Thymus (tissue), 14 donors: ENCODE measurements at places on chromosomes 16 and 17.

- DNase-seq = no peak
Measured at GRCh38 chr17:3896108-3896967, 3.5 kb upstream of the CAMKK1 start.

- no peak for DNase-seq
Measured at GRCh38 chr16:66081775-66082366, 284.6 kb upstream of the CDH5 start.

GRCh38 chr16:12425134-12425941, 378.3 kb downstream of the CPPED1 start:
- no peak for DNase-seq

GRCh38 chr16:8957063-8957397, 6.7 kb downstream of the USP7 start:
- no peak for DNase-seq

GRCh38 chr16:16083421-16084156, 134.2 kb downstream of the ABCC1 start:
- DNase-seq = no peak

DNA sequence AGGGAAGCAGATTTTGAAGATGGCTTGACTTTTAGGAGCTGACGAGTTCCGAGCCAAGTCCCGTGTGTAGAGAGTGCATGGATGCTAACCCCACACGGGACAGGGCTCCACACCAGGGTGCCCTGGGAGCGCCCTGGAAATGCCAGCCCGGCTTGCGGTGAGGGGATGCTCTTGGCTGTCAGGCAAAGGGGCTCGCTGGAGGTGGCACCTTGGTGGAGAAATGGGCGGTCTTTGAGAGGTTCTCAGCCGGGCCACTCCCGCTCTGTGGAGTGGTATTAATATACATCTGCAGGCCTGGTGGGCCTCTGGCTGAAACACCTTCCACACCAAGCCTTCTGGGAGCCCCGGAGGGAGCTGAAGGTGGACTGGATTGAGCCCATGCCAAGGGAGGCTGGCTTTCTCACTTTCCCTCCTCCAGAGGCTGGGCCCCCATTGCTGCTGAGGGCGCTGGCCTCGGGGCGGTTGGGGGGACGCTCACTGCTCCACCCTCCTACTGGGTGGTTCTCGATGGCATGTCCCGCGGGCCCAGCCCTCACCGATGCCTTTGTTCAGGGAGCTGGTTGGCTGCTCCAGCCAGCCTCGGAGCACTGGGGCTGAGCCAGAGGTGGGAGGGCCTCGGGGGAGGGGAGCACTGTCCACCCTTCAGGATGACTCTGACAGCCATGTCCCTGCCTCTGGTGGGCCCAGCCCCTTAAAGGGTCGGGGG, 210.3 kb downstream of the NTN1 start:
- DNase-seq = no peak

GRCh38 chr17:36212966-36213365, 2.1 kb downstream of the CCL4L2 start:
- DNase-seq = no peak

GRCh38 chr17:12097326-12097725, 76.6 kb downstream of the MAP2K4 start:
- no peak for DNase-seq

DNA sequence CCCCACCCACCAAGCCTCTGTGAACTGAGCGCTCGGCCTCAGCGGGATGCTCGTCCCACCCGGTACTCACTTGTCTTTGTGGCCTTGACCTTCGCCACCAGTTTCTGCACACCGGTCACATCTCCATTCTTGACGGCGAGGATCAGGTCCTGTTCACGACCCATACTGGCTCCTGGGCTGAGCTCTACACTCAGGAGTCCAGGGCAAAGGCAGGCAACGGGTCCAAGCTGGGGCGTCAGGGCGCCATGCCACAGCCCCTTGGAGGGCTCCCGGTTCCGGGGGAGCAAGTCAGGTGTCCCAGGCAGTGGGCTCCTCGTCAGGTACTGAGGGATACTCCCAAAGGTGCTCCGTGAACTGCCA, 1.7 kb downstream of the CASKIN2 start:
- no peak for DNase-seq

DNA sequence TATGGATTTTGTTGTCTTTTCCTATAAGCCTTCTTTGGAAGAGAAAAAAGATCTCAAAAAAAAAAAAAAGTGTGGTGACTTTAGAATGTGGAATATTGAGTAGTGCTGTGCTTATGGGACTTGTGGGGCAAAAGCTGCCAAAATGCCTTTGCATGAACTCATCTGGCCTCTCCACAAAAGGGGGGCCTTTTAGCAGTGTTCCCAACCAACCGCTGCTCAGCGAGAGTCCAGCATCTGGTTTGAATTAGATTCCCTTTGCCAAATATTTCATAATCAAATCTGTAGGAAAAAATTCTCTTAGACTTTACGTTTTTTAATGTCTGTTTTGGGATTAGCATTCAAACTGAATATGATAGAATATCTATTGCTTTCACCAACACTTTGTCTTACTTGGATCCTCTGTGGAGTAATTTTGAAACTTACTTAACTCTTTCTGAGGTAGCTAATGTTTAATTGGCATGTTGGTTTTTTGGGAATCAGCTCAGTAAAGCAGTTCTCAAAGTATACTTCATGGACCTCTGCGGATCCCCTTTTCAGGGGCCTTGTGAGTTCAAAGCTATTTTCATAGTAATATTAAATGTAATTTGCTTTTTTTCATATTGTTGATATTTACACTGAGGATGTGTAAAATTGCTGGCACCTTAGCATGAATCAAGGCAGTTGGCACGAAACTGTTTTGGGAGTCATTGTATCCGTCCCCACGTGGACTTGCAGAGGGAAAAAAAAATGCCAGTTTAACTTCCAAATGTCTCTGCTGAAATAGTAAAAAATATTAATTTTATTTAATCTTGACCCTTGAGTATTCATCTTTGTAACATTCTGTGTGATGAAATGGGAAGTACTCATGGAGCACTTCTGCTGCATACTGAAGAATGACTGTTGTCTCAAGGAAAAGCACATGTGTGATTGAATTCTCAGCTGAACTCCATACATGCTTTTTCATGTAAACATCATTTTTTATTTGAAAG, 34.7 kb upstream of the VPS4A start:
- DNase-seq = no peak

DNA sequence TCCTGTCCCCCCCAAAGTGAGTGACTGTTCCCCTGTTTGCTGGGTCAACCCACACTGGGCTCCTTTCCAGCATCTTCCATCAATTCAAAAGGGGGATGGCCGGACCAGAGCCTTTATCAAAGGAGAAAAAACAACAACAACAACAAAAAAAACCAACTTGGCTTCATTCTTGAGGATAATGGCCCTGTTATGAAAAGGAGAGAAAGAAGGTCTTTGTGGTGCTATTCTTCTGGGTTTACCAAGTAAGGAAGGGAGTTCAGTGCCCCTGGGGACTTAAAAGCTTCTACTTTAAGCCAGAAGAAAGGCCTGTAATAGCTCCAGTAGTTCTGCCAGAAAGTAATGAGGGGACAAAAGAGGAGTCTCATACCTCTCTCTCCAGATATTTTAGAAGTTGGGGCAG, 71.5 kb downstream of the RGS9 start:
- no peak for DNase-seq

DNA sequence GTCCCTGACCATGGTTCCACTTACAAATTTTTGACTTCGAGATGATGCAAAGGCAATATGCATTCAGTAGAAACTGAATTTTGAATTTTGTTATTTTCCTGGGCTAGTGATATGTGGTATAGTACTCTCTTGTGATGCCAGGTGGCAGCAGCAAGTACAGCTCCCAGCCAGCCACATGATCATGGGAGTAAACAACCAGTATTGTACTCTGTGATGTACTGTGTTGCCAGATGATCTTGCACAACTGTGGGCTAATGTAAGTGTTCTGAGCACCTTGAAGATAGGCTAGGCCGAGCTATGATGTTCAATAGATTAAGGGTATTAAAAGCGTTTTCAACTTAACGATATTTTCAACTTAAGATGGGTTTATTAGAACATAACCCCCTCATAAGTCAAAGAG, 250.8 kb downstream of the STX8 start:
- no peak for DNase-seq

- DNase-seq = no peak
Measured at GRCh38 chr17:49445591-49445990, 30.9 kb upstream of the PHB1 start.

DNA sequence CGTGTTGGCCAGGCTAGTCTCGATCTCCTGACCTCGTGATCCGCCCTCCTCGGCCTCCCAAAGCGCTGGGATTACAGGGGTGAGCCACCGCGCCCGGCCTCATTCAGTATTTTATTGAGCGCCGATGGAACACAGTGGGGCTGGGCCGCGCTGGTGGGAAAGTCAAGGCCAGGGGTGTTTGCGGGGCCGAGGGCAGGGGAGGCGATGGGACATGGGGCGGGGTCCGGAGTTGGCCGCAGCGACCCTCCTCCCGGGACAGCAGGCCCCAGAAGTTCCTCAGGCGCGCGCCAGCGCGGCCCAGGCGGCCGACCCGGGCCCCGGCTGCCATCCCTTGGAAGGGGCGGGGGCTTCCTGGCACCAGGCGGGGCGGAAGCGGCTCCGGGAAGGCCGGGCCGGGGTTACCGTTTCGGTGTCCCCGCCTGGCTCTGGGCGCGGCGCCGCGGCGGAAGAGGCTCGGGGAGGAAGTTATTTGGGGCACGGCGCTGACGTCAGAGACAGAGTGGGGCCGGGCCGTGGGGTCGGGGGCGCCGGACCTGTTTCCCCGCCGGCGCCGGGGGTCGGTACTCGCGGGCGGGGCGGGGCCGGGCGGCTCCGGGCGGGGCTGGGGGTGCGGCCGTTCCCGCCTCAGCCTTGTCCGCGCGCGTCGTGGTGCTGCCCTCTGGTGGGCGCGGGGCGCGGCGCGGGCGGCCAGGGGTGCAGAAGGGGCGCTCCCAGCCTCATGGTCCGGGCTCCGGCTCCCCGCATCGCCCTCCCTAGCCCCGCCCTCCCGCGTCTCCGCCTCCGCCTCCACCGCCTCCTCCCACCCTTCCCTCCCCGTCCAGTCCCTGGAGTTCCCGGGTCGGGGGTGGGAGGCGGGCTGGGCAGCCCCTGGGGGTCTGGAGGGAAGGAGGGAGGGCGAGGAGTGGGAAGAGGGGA, 952 bp upstream of the PRSS27 start:
- DNase-seq = peak; percentile 13
